ENCODE measurements at places on chromosomes 16 and 17. TPM values are rescaled to one million over a fixed set of nuclear protein-coding genes. Genes with fewer than 3 reads are reported as not detected.

KRT16 gene
- 0.20 TPM for total RNA-seq

KRT32 gene
- total RNA-seq = not detected

GRCh38 chr17:57707892-57708291 is 37.2 kb downstream of the CCDC182 start:
- H3K27ac ChIP-seq = peak overlapping the region; percentile 63
- peaks cover 15% of the 10 kb centered on the region for H3K4me1 ChIP-seq
- H3K27me3 ChIP-seq = no peaks in the 10 kb centered on the region

GRCh38 chr16:19662351-19662750 is 55.7 kb downstream of the KNOP1 start:
- peaks cover 7% of the 10 kb centered on the region for H3K4me1 ChIP-seq
- no peak overlapping the region for H3K4me3 ChIP-seq
- no peak for DNase-seq
- peaks cover 18% of the 10 kb centered on the region for H3K36me3 ChIP-seq

PDPR gene
- total RNA-seq = 22.3 TPM

DNA sequence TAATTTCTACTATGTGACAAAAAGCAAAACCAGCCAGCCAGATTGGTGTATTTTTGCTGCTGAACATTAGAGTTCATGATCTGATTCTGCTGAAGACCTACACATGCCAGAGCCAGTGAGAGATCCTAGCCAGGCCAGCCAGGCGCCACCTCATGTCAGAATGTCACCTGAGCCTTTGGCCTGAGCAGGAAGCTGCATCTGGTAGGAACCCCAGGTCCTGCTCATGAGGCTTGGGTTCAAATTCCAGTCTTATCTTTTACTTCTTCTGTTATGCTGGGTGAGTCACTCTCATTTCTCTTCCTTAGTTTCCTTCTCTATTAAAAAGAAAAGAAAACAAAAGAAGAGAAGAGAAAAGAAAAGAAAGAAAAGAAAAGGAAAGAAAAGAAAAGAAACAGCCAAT is 585.1 kb upstream of the CDH5 start:
- DNase-seq = no peak
- H3K4me3 ChIP-seq = no peak overlapping the region
- peaks cover 3% of the 10 kb centered on the region for H3K4me1 ChIP-seq
- H3K36me3 ChIP-seq = no peaks in the 10 kb centered on the region
- H3K27me3 ChIP-seq = no peaks in the 10 kb centered on the region

TMED6 gene
- total RNA-seq = 0.33 TPM

GRCh38 chr16:54808890-54809289 is 121.8 kb upstream of the IRX5 start:
- no peaks in the 10 kb centered on the region for H3K27me3 ChIP-seq
- peak; percentile 23 for DNase-seq
- no peaks in the 10 kb centered on the region for H3K36me3 ChIP-seq
- no peaks in the 10 kb centered on the region for H3K4me1 ChIP-seq
- H3K4me3 ChIP-seq = no peak overlapping the region

ADORA2B gene
- 13.1 TPM for total RNA-seq

DNA sequence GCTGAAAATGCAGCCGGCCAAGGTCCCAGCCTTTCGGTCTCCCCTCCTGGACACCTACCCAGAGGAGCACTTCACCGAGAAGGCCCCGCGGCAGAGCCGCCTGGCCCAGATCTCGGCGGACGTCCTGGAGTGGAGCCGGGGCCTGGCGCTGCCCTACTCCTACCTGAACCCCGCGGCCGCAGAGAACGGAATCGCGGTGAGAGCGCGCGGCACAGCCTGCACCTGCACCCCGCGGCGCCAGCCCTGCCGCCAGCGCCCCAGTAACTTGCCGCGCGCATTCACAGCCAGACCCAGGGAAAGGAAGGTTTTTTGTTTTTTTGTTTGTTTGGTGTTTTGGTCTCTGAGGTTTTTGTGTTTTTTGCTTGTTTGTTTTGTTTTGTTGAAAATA is 15.2 kb downstream of the ALOX12B start:
- H3K27me3 ChIP-seq = peaks cover 76% of the 10 kb centered on the region
- DNase-seq = no peak
- no peak overlapping the region for H3K27ac ChIP-seq
- peaks cover 21% of the 10 kb centered on the region for H3K4me1 ChIP-seq
- no peak overlapping the region for H3K4me3 ChIP-seq
- H3K36me3 ChIP-seq = no peaks in the 10 kb centered on the region

GRCh38 chr16:56930486-56931270 is 1.3 kb upstream of the HERPUD1 start:
- H3K4me3 ChIP-seq = peak overlapping the region; percentile 99
- H3K27me3 ChIP-seq = no peaks in the 10 kb centered on the region
- peaks cover 2% of the 10 kb centered on the region for H3K36me3 ChIP-seq
- peak; percentile 41 for DNase-seq
- peaks cover 17% of the 10 kb centered on the region for H3K4me1 ChIP-seq

CPHXL2 gene
- not detected for total RNA-seq

GRCh38 chr16:86631444-86631843 is 53.1 kb downstream of the FOXL1 start:
- no peaks in the 10 kb centered on the region for H3K36me3 ChIP-seq
- no peak overlapping the region for H3K4me3 ChIP-seq
- H3K27me3 ChIP-seq = no peaks in the 10 kb centered on the region
- DNase-seq = no peak
- peaks cover 9% of the 10 kb centered on the region for H3K4me1 ChIP-seq

- no peaks in the 10 kb centered on the region for H3K36me3 ChIP-seq
- H3K4me3 ChIP-seq = no peak overlapping the region
- no peak for DNase-seq
- no peaks in the 10 kb centered on the region for H3K27me3 ChIP-seq
- H3K4me1 ChIP-seq = no peaks in the 10 kb centered on the region
- H3K27ac ChIP-seq = no peak overlapping the region
These were observed 16.5 kb upstream of the ST6GALNAC1 start for GRCh38 chr17:76659928-76660655.

DNA sequence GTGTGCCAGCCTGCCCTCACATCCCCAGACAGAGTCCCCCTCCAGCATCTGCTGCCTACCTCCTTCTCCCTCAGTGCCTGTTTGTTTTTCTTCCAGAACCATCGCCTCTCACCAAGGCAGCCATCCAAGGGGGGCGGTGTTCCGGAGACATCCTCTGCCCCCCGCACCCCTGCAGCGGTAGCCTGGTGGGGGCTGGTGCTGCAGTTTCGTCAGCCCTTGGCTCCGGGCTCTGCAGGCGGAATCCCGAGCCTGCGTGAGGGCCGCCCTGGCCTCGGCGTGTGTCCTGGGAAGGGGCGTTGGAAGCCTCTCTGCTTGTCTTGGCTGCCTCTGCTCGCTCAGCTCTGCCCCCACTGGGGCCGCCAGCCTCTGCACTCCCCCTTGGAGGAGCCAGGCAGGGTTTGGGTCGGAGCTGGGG is 126.0 kb upstream of the CIBAR2 start:
- no peak overlapping the region for H3K4me3 ChIP-seq
- DNase-seq = no peak
- no peaks in the 10 kb centered on the region for H3K27me3 ChIP-seq
- H3K36me3 ChIP-seq = peaks cover 4% of the 10 kb centered on the region
- H3K27ac ChIP-seq = no peak overlapping the region
- peaks cover 39% of the 10 kb centered on the region for H3K4me1 ChIP-seq

DNA sequence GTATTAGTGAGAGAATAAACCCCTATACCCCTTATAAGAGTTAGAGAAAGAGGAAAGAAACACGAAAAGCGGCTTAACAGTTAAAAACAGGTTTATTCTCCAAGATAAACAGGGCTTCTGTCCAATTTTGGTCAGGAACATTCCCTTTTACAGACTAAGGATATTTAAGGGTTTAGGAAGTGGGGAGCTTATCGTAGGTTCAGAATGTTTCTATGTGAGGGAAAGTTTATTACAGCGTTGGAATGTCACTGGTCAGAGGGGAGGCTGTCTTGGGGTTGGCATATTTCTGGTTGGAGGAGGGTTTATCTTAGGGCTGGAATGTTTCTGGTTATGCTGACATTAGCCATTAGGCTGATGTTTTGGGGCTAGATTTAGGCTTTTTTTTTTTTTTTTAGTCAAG is 34.1 kb upstream of the WWOX start:
- H3K36me3 ChIP-seq = no peaks in the 10 kb centered on the region
- H3K27ac ChIP-seq = no peak overlapping the region
- no peak for DNase-seq
- H3K4me1 ChIP-seq = no peaks in the 10 kb centered on the region
- H3K27me3 ChIP-seq = no peaks in the 10 kb centered on the region
- H3K4me3 ChIP-seq = no peak overlapping the region

- peak overlapping the region; percentile 99 for H3K4me3 ChIP-seq
- H3K27me3 ChIP-seq = no peaks in the 10 kb centered on the region
- H3K36me3 ChIP-seq = peaks cover 35% of the 10 kb centered on the region
- H3K27ac ChIP-seq = peak overlapping the region; percentile 67
- peak; percentile 84 for DNase-seq
These were observed 1.4 kb downstream of the PHF23 start for GRCh38 chr17:7237761-7238419.

CISD3 gene
- 5.1 TPM for total RNA-seq

- H3K27ac ChIP-seq = no peak overlapping the region
- no peaks in the 10 kb centered on the region for H3K36me3 ChIP-seq
- no peak overlapping the region for H3K4me3 ChIP-seq
These were observed 16.0 kb upstream of the LHX1 start for GRCh38 chr17:36921095-36921851.

DNA sequence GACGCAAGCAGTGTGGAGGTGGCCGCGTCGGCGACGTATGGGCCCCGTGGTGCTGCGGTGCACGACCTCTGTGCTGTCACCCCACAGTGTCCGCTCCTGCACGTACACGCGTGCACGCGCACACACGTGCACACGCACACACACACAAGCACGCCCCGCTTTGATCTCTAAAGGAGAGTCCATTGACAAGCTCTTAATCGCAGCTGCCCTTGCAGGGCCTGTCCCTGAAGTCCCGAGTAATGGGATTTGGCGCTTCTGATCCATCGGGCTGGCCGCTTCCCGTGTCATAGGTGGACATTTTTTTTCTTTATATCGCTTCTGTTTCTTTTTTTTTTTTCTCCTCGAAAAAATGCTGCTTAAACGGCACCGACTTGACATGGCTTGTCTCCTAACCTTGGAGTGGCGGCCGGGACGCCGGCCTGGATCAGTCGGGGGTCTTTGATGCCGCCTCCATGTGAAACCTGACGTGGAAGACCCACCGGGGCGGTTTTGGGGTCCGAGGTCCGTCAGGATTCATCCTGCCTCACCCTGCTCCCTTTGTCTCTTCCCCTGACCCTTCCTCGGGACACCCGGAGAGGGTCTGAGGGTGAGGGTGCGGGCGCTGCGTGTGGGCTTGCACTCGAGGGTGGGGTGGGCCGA is 8.3 kb upstream of the AXIN1 start:
- H3K4me1 ChIP-seq = peaks cover 19% of the 10 kb centered on the region
- peaks cover under 1% of the 10 kb centered on the region for H3K36me3 ChIP-seq
- no peak for DNase-seq
- peaks cover 2% of the 10 kb centered on the region for H3K27me3 ChIP-seq
